ENCODE measurements at places on chromosomes 1 and 21. TPM values are rescaled to one million over a fixed set of nuclear protein-coding genes. Genes with fewer than 3 reads are reported as not detected.

DNA sequence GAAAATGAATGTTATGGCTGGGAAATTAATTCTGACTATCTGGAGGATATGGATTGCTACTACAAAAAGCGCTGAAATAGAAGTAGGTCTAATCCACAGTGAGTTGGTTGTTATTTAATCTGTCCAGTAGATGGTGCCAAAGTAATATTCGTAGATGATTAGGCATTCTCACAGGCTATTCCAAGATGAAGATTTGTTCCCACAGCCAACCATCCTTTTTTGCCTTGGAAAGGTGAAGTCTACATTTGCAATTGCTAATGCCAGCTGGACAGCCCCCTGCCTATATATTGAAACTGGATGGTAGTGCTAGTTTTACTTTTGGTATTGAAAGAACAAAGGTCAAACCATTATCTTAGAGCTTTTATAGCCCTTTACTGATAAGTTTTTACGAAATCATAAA lies 43.8 kb downstream of the RBM11 start:
- no peak for DNase-seq

- no peak for DNase-seq
Measured at GRCh38 chr1:54301497-54301896, 101.5 kb downstream of the MRPL37 start.

DNA sequence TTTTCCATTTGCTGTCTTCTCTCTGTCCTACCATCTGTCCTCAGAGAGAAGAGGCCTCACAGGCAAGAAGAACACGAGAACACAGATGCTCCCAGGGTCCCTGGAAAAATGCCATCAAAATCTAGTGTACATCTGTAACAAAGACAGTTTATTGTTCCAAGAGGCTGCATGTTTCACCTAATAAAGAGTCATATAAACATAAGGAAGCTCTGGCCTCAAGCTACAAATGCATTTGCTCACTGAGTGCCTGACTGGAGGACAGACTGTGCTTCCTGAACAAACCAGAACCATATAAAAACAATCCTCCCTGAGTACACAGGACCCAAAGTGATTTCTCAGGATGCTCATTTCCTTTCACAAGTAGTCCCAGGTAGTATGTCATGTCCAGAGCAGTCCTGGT lies 76.3 kb upstream of the SLC44A3 start:
- no peak for DNase-seq

GRCh38 chr1:195745189-195746010 lies 862.8 kb downstream of the KCNT2 start:
- no peak for DNase-seq

- DNase-seq = no peak
Measured at GRCh38 chr1:45437323-45437722, 53.6 kb downstream of the TESK2 start.

GRCh38 chr1:21622466-21623315 lies 46.5 kb downstream of the RAP1GAP start:
- DNase-seq = no peak

- no peak for DNase-seq
Measured at GRCh38 chr1:233897325-233898162, 6.9 kb upstream of the SLC35F3 start.

DNA sequence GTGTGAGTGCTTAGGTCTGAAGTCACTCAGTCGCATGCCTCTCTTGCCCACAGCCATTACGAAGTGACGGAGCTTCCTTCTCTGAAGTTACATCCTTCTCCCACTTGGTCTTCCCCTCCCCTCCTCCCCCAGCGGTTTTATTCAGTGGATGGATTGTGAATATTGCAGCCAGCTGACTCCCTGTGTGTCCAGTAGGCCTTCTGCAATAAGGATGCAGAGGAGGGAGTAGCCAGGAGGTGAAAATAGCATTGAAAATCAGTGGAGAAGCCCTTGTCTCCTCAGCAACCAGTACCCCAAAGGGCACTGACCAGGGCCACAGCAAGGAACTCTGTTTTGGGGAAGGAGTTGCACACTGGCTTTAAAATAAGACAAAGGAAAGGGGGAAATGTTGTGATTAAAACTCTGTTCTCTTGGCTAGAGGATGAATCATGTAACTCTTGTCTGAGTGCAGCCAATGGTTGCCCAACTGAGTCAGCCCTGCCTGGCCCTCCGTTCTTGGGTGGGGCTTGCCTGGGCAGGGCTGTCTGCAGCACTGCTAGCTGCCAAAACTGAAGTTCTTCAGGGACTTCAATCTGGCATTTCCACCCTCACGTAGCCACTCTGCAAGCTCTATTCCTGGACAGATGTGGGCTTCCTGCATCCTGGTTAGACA lies 4.3 kb downstream of the S100A10 start:
- DNase-seq = peak; percentile 45

GRCh38 chr1:209227171-209227570 lies 356.3 kb upstream of the CAMK1G start:
- DNase-seq = no peak

The RPTN gene
- not detected for total RNA-seq

The ERI3 gene
- total RNA-seq = 44.4 TPM

The NBPF10 gene
- total RNA-seq = 4.0 TPM

The KCNJ15 gene
- 0.21 TPM for total RNA-seq

The DNAJB4 gene
- total RNA-seq = 38.0 TPM

The PCNX2 gene
- total RNA-seq = 36.2 TPM

The PNRC2 gene
- 44.8 TPM for total RNA-seq

Measured in uterus (tissue), 4 donors.